ENCODE measurements at places on chromosomes 1 and 21. TPM values are rescaled to one million over a fixed set of nuclear protein-coding genes. Genes with fewer than 3 reads are reported as not detected.

The KIF2C gene
- 134 TPM for total RNA-seq

GRCh38 chr1:147748676-147749350, 11.6 kb downstream of the GJA5 start:
- no peak for DNase-seq

The HMCN1 gene
- 0.12 TPM for total RNA-seq

The TDRD10 gene
- 0.86 TPM for total RNA-seq

- DNase-seq = no peak
Measured at GRCh38 chr1:31383967-31384366, 11.1 kb upstream of the FABP3 start.

DNA sequence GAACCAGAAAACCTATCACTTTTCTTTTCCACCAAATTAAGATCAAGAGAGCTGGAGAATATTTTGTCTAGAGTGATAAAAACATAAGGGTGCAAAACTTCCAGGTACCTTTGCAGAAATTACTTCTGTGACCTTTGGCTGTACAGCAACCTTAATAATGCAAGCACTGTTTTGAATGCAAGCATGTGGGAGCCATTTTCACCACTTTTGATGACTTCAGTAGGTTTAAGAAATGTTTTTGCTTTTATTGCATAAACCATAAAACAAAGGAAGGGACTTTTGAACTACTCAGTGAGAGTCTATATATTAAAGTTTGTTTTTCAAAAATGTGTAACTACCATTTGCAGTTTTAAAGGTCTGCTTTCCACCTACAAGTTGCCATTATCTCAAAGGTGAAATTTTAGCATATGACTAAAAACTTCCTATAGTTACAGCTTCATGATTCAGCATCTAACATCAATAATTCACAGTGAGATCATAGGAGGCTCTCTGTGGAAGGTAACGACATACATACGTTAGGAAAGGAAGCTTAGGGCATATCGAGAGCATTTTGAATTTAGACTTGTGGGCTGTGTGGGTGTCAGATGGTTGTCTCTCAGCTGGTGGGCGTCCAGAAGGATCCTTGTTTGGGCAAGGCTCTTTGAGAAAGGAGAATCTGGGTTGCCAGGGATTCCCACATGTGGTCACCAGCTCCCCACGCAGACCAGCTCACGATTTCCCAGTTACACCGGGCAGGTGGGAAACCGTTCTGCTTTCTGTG, 1.1 kb upstream of the GADD45A start:
- DNase-seq = peak; percentile 65

The SLC2A5 gene
- not detected for total RNA-seq

DNA sequence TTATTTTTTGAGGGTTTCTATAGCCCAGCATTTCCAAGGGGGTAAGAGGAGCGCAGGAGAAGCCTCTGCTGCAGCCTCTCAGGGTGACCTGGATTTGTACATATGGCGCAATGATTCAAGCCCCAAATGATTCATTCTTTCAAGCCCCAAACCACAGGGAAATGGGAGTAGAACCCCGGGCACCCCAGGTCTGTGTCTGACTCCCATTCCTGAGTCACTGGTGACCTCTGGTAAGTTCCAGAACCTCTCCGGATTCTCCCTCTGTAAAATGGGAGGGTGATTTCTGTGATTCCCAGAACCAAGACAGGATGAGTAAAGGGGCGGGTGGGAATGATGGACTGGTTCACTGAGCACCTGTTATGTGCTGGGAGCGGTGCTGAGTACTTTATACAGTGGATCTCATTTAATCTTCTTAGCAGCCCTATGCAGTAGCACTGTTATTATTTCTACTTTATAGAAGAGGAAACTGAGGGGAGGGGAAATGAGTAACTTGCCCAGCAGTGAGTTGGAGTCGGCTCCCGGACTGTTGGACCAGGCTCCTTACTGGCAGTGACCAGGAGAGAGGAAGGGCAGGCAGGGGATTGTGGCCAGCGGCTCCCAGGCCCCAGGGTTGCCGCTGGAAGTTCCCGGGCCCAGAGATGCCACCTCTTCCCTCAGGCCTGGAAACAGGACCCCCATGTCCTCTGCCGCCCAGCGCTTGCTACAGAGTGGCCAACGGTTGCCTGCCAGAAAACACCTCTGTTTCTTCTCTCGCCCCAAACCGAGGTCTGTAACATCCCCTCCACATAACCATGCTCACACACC, 20.3 kb upstream of the SLC26A9 start:
- no peak for DNase-seq

The CFHR4 gene
- not detected for total RNA-seq

The RAB42 gene
- not detected for total RNA-seq

The C8A gene
- not detected for total RNA-seq

DNA sequence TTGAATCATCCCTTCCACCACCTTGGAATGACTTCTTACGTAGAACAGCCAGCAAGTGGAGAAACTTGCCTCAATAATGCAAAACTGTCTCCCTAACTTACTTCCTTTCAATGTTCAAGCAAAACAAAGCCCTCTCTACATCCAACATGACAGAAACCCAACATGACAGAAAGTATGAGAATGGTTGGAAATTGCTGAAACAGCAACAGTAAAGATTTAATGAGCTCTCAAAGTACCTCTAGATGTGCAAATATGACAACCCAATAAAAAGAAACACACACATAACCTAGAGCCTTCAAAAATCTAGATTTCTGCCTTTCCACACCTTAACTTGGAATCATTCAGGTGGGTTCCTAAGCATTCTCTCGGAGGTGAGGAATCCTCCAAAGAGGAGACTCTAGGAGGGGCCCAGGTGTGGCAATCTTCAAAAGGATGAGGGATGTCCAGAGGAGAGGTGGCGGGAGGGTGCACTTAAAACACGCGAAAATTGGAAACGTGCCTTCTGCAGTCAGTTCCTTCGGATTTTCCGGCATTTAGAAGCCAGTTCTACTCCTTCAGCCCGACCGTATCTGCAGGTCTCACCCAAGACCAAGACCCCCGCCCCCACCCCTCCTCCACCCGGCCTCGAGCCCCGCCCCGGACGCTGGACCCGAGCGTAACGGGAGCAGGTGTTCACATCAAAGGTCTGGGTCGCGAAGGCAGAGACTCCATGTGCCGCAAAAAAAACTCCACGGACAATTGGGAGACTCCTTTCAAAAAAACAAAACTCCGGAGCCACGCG, 996 bp upstream of the MGST3 start:
- DNase-seq = no peak

The C4BPA gene
- not detected for total RNA-seq

The ODF2L gene
- total RNA-seq = 39.2 TPM

The G0S2 gene
- 25.9 TPM for total RNA-seq

Data from activated T-cell treated with anti-CD3 and anti-CD28 coated beads, Interleukin-2, amount 50 U/mL, for 72 hours (primary cell).